ENCODE measurements at places on chromosomes 5 and 9.

- DNase-seq, result no peak
These were observed 117.1 kb downstream of the CMYA5 start for GRCh38 chr5:79806741-79807140.

DNA sequence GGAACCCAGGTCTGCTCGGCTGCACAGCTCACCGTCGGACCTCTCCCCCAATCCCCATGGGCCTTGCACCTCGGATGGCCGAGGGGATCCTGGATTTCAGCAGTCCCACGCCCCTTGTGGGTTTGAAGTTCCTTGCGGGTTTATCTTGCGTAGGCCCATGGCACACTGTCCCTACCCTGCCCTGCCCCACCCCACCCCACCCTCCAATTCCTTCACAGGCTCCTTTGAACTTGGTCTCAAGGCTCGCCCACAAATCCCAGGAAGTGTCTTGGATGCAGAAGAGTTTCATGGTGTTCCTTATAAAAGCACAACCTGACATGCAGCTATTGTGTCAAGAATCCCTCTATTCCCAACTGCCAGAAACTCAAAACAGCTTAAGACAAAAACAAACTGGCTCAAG, 11.2 kb upstream of the SMIM23 start:
- DNase-seq, result no peak

GRCh38 chr9:79809931-79810330, 238.2 kb downstream of the TLE4 start:
- no peak for DNase-seq

DNA sequence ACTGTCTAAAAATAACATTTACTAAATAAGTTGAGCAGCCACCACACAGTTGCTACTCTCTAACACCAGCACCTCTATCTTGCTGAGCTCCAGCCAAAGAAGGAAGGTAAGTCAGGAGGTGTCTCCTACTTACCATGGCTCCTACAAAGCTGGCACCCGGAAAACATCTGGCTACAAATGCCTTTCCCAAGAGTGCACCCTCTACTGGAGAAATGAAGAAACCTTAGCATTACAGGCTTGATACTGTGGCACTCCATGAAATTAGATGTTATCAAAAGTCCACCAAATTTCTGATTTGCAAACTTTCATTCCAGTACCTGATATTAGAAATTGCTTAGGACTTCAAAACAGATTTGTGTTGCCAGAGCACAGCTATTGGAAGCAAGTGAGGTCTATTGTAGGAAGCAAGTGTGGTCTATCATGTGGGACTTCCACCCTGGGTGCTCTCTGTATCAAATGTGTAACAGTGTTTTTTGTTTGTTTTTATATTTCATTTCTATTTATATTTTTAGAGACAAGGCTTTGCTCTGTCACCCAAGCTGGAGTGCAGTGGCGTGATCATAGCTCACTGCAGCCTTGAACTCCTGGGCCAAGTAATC, 25.7 kb upstream of the RFK start:
- no peak for DNase-seq

- DNase-seq, result no peak
These were observed 78.2 kb downstream of the ATP10B start for GRCh38 chr5:160773646-160774410.

GRCh38 chr9:8871796-8872445, 1072.3 kb upstream of the DMAC1 start:
- no peak for DNase-seq

DNA sequence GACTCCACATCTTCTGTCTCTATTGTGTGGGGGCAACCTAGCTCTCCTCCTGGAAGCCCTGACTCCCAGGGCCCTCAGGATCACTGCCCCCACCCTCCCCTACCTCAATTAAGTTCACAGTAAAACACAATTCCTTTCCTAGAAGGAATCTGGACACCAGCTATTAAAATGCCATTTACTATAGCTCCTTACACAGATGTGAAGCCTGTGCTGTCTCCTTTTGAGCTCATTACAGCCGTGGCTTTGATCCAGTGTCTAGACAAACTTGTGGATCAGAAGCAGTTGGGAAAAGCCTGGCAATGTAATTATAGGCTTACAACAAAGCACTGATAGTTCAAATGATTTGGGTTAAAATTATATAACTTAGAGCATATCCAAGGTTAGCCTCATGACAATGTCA, 107.0 kb upstream of the SMIM23 start:
- DNase-seq, result no peak

- peak; percentile 67 for DNase-seq
These were observed 448 bp downstream of the RELL2 start for GRCh38 chr5:141637123-141637766.

Data from naive thymus-derived CD4-positive, alpha-beta T cell (primary cell).